ENCODE measurements at places on chromosomes 3 and 15. TPM values are rescaled to one million over a fixed set of nuclear protein-coding genes. Genes with fewer than 3 reads are reported as not detected.
A peak's percentile ranks its signal among the peaks of the same experiment; 100 is the strongest.

- ATAC-seq, result peak; percentile 55
Measured at GRCh38 chr3:105747696-105748095, 121.1 kb downstream of the CBLB start.

GRCh38 chr15:49079340-49080039, 33.2 kb upstream of the SECISBP2L start:
- no peak for ATAC-seq

- ATAC-seq, result peak; percentile 36
Measured at GRCh38 chr15:57213862-57214261, 162.4 kb upstream of the CGNL1 start.

DNA sequence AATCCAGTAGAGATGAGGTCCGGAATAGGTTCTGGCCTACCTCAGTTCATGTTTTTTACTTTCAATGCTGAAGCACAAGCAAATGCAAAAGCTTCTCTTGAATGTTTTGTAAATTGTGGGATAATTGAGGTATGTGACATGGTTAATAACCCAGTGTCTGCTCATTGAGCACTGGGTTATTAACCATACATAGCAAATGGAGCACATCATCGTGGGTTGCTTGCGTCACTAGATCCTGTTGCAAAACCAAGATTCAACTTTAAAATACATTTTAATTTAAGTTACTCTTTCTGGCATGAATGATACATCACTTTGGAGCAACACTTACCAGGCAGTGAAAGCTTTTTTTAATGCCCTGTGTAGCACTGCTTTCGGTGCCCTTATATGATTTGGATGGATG, 165.6 kb downstream of the IGF1R start:
- ATAC-seq, result no peak

Gene GOLGA6B
- not detected for total RNA-seq

Gene GPR160
- 4.3 TPM for total RNA-seq

Gene AADACL2
- total RNA-seq, result not detected

Gene CCR9
- not detected for total RNA-seq

Gene AHSG
- not detected for total RNA-seq
